Activated CD4-positive, alpha-beta T cell treated with anti-CD3 and anti-CD28 coated beads for 24 hours (primary cell): ENCODE measurements at places on chromosomes 2 and 18.

GRCh38 chr2:11658208-11659114, 11.5 kb downstream of the NTSR2 start:
- DNase-seq: no peak

GRCh38 chr2:141523199-141523598, 607.6 kb downstream of the LRP1B start:
- no peak for DNase-seq

- no peak for DNase-seq
Measured at GRCh38 chr2:197204519-197205250, 105.9 kb downstream of the ANKRD44 start.

- DNase-seq: no peak
Measured at GRCh38 chr2:121570667-121571055, 40.0 kb downstream of the RNU4ATAC start.

DNA sequence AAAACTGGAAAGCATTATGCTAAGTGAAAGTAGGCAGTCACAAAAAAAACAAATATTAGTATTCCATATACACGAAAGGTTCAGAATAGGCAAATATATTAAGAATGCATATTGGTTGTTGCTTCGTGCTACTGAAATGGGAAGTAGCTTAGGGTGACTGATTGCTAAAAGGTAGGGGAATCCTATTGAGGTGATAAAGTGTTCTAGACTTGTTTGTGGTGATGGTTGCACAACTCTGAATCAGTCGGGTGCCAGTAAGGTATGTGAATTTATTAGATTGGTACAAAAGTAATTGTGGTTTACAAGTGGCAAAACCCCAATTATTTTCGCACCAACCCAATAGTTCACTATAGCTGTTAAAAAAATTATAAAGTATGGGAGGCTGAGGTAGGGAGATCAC, 20.7 kb downstream of the USP34 start:
- DNase-seq: no peak

DNA sequence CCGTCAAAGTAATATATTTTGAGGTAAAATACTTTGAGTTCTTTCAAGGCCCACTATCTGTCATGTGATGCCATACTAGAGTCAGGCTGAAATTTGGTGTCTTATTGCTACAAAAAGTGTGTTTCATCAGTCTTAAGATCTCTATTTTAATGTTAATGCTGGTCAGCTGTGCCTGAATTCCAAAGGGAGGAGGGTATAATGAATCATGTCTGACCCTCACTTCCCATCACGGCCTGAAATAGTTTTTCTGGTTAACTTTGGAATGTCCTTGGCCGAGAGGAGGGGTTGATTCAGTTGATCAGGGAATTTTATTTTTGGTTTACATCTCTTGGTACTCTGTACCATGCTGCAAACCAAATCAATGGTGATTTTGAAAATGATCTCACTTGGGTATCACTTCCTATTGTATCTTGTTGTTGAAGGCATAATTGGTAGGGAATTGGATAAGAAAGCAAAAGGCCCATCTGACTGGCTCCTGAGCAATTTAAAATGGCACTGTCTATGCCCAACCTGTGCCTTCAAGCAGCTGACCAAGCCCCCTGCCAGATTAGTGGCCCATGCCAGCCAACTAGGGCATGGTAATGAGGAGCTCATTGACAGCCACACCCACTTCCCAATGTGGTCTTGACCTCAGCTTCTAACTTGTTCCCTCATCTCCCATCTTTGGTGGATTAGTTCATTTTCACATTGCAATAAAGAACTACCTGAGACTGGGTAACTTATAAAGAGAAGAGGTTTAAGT, 6.1 kb upstream of the SLC35F5 start:
- DNase-seq: no peak

GRCh38 chr2:220893411-220893810, 678.7 kb downstream of the EPHA4 start:
- DNase-seq: no peak
